Right ventricle myocardium superior (tissue), 1 donor: ENCODE measurements at places on chromosomes 16 and 17. TPM values are rescaled to one million over a fixed set of nuclear protein-coding genes. Genes with fewer than 3 reads are reported as not detected.

- DNase-seq = no peak
Measured at GRCh38 chr17:75914643-75915267, 10.1 kb upstream of the MRPL38 start.

DNA sequence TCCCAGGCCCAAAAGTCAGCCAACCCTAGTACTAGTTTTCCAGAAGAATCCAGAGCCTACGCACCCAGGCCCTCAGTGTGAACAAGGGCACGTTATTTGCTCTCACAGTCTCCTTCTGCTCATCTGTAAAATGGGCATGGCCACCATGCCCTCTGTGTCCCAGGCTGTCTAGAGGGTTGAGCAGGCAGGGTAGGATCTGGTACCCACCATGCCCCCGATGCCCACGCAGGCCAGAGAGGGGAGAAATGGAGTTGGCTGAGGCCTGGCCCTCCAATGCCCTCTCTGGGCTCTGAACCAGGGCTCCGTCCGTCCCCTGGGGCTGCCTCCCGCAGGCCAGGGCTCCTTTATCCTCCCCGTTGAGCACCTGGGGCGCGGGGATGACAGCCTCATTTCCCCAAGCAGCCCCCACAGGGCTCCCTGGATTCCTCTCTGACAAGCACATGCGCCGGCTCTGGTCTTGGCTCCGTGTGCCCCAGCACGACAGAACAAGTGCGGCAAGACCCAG, 9.1 kb upstream of the BAHCC1 start:
- no peak for DNase-seq

DNA sequence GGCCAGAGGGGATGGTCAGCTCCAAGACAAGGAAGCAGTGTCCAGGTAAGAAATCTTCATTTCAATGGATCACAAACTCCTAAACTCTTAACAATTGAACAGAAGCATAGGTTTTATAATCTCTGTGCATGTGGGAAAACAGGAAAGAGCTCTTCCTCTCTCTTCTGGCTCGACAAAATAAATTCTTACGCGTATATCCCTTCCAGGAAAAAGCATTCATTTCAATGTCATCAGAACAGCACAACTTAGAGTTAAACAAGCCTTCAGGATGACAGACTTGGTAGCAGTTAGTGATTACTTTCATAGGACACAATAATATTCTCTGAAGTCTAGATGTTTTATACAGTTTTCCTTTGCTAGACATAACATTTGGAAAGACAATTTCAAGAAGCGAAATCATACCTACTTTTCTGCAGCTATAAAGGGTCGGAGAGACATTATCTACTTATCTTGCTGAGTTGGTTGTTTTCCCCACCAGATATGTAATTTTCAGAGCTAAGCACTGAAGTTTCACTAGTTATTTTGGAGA, 19.3 kb upstream of the SLC35G3 start:
- DNase-seq = no peak

GRCh38 chr16:88854306-88855111, 2.2 kb downstream of the GALNS start:
- no peak for DNase-seq

DNA sequence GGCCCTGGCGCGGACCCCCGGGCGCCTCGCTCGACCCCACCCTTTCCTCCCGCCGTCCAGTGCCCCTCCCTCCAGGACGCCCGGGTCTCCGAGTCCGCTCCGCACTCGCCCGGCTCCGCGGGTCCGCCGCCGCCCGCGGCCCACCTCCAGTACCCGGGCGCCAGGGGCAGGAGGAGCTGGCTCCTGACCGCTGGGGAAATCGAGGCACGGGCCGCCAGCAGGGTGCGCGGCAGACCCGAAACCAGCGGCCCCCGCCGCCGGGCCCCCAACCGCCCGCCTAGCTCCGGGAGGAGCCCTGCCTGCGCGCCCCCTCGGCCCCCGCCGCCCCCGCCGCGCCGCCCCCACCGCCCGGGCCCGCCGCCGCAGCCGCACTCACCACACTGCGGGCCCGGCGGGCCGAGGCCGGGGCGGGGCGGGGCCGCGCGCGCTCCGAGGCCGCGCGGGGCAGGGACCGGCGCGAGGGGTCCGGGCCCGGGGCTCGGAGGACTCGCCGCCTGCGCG, 333 bp downstream of the MAFG start:
- DNase-seq = no peak

GRCh38 chr16:8665529-8665928, 8.9 kb upstream of the ABAT start:
- DNase-seq = no peak

DNA sequence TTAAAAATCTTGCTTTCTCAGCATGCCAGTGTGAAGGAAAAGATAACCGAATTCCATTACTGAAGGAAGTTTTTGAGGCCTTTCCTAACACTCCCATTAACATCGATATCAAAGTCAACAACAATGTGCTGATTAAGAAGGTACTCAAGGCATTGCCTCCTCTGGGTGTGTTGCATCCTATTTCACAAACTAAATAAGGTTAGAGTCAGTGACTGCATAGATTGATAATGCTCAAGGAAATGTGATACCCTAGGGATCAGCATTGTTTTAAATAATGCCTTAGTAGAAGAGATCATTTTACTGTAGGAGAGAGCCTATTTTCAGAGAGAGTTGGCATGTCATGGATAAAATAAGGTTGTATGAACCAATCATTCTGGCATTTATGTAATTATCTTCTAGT, 36.8 kb downstream of the GDPD1 start:
- DNase-seq = no peak

DNA sequence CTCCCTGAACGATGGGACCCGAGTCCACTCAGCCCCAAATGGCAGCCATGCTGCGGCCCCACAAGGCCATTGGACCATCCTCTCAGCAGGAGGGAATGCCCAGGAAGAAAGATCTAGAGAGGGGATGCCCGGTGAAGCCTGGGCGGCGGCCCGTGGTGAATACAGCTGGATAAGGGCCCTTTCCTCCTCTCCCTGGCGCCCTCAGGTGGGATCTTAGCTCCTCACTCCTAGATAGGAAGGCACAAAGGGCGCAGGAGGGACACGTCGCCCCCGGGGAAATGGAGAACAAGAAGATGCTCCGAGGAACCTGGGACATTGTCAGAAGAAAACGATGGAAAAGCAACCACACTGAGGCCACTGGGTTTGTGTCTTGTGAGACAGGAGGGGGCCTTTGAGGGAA, 2.5 kb downstream of the CD300C start:
- DNase-seq = no peak

GRCh38 chr17:43994272-43995149, 9.9 kb upstream of the NAGS start:
- peak; percentile 71 for DNase-seq

The RBBP6 gene
- total RNA-seq = 27.7 TPM

The DRC3 gene
- total RNA-seq = 1.4 TPM
